Stimulated activated CD4-positive, alpha-beta T cell treated with anti-CD3 and anti-CD28 coated beads, Interleukin-15, amount 100 ng/mL, for 1 hour (primary cell): ENCODE measurements at places on chromosomes 16 and 17.

- DNase-seq: no peak
Measured at GRCh38 chr17:55140809-55141208, 124.0 kb upstream of the HLF start.

GRCh38 chr17:74641224-74641957 is 17.9 kb upstream of the CD300E start:
- no peak for DNase-seq

GRCh38 chr17:2734939-2735338 is 14.5 kb downstream of the CCDC92B start:
- DNase-seq: no peak

DNA sequence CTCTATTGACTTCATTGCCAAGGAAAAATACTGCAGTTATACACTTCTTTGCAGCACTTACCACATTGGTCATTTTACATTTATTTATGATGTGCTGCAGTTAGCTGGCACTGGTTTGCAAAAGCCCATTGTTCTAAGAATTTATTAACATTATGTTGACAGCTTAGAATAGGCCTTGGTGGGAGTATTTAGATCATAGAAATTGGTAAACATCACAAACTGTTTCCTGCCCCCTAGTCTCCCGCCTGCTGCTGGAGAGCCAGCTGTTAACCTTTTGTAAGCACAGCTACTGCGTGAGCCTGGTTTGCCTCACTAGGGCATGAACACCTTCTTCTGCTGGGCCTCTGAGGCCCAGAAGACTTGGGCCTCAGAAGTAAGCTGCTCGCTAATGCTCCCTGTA is 651.4 kb upstream of the GOT2 start:
- no peak for DNase-seq
